ENCODE measurements at places on chromosomes 6 and 20.

DNA sequence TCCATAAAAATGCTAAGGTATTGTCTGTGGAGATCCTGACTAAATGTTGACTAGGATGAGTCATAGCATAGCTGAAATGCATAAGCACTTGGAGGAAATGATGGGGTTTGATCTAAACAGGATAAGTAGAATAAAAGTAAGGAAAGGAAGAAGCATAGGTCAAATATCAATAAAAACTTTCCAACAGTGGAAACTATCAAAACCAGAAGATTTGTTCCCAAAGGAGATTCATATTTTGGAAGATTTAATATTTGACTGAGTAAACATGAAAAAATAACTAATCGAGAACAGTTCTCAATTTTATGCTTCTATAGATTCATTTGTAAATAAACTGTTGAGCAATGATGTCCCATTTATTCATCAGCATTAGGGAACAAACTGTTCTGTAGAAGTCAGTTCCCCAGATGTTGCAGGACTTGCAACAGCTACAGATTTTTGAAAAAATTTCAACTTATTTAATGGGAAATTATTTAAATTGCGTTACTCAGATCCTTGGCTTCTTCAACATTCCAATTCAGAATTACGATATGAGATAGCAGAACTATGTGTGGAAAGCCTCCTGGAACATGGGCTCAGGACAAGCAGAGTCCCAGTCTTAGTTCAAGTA is 133.7 kb upstream of the TBX18 start:
- peak; percentile 19 for DNase-seq

DNA sequence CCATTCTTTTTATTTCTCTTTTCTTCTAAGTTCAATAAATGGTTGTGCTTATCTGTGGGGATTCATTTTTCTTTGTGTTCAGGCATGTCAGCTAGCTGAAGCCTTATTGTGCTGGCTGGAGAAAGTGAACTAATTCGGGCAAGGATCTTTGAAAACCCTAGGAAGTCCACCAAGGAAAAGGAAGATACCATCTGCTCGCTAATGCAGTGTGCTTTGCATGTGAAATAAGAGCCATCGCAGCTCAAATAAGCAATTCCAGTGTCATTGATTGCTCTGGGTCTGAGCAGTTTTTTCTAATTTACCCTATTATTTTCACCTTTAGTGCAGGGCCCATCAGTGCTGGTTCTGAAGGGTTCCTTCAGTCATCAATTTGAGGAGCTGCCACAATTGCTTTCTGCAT is 309.4 kb upstream of the SOX4 start:
- DNase-seq: no peak

DNA sequence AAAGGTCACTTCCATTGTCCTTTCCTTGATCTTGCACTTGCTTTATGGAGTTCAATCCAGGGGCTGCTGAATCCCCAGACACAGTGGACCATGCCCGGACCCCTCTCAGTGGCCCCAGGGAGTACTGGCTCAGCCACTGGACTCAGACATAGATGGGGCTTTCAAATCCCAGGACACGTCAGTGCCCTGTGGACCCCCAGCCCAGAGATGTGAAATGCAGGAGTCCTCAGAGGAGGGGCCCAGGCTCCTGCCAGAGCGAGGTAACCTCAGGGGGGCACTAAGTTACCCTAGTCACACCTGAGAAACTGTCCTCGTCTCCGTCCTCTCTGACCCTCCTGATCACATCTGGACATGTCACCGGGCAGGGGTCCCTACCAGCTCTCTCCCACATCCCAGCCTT is 18.7 kb upstream of the APMAP start:
- no peak for DNase-seq

- DNase-seq: no peak
Observed at GRCh38 chr6:158584236-158584651, 24.4 kb downstream of the TMEM181 start.

GRCh38 chr20:37640600-37641561 is 52.9 kb upstream of the CTNNBL1 start:
- no peak for DNase-seq

- DNase-seq: no peak
Observed at GRCh38 chr6:169075211-169075914, 178.3 kb downstream of the THBS2 start.

DNA sequence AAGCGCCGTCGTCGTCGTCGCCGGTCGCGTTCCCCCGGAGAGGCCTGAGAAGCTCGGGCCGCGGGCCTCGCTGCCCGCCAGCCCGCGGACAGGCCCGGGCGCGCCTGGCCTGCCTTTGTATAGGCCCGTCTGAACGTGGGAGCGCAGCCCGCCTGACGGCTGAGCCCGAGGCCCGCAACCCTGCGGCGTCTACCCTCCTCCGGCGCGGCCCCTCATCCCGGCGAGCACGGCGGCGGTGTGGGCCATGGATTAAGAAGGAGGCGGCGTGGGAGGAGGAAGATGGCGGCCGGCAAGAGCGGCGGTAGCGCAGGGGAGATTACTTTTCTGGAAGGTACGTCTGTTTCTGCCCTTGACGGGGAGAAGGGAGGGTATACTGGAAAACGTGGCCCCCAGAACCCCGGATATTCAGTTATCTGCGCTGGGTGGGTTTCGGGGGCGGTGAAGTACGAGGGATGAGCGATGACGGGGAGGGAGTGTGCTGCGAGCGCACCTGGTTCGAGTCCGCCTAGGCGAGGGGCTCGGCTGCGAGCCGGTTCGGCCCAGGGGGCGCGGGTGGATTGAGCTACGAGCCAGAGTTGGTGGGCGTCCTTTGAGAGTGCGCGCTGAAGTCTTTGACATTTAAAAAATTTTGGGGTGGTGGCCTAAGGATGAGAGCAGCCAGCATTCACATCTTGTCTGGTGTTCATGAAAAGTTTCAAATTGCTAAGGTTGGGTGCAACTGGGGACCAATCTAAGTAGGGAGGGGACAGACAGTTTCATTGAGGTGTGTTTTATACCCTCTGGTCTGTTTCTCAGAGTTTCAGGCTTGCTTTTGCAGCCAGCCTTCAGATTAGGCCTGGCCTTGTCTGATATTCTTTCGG is 796 bp downstream of the SENP6 start:
- DNase-seq: no peak

DNA sequence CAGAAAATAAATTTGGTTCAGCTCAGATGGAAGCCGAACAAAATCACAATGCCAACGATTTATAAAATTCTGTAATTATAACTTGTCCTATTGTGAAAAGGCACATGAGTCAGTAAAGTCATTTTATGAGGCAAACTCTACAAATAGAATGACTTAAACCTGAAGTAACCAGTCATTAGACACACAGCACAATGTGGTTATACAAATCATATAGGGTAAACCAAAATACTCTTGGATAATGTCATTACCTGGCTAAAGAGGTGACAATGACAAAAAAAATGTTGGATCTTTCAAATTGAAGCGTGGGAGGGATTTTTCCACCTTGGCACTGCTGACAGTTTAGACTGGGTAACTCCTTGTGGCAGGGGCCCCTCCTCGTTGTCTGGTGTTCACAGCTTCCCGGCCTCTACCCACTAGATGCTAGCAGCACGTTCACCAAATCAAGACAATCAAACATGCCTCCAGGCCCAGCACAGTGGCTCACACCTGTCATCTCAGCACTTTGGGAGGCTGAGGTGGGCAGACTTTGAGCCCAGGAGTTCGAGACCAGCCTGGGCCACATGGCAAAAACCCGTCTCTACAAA is 5.0 kb downstream of the ANKRD60 start:
- DNase-seq: no peak

DNA sequence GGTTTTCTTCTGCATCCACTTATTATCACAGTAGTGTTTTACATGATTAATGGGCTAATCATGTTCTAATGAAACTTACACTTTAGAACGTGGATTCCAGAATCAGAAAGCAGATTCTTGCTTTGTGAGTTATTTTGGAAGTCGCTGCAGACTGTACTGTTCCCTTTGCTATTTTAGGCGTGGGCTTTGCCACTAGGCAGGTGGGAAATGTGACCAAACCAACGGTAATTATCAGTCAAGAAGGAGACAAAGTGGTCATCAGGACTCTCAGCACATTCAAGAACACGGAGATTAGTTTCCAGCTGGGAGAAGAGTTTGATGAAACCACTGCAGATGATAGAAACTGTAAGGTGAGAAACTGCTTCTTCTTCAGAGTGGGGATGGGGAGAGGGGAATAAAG is 598 bp downstream of the FABP7 start:
- DNase-seq: no peak

GRCh38 chr6:45737331-45738056 is 278.2 kb downstream of the CLIC5 start:
- no peak for DNase-seq

DNA sequence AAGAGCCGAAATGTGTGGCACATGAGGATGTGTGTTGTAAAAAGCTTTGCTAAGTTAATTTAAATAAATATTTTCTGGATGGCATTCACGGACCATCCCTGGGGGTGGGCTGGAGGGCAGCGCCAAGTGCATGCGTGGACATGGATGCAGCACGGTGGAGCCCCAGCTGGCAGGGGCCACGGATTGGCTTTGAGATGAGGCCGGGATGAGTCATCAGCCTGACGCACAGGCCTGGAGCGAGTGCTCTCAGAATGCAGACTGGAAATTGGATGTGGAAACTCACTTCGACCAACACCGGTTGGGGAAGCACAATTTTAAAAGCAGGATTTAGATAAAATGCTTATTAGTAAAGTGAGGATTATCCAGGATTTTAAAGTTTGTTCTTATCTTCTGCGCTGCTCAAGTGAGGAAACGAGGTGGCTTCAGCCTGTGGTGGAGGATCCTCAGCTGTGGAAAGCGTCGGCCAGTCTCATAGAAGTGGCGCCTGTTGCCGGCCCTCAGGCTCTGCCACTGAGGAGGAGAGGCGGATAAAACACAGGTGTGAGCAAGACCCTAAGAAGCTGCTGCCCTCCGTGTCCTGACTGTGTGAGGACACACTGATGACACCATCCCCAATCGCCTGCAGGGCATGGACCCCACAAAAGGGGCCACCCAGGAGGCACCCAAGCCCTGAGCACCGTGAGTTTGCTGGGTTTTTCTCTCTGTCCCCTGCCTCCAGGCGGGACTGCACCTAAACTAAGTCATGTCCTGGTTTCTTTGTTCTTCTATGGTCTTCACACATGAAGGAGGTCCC is 279.7 kb downstream of the CDH4 start:
- DNase-seq: peak; percentile 61

GRCh38 chr6:30991891-30992290 is 8.4 kb downstream of the MUC21 start:
- no peak for DNase-seq

GRCh38 chr6:68975064-68975463 is 340.0 kb downstream of the ADGRB3 start:
- peak; percentile 10 for DNase-seq

GRCh38 chr6:98203170-98203806 is 631.1 kb upstream of the POU3F2 start:
- peak; percentile 2 for DNase-seq
